Ascending aorta (tissue), 2 donors: ENCODE measurements at places on chromosomes 7 and 10.

- peak within 1 kb of the TSS; percentile 67 for H3K27ac ChIP-seq
- peaks cover 16% of the 10 kb centered on the region for H3K4me1 ChIP-seq
- peak within 1 kb of the TSS; percentile 96 for H3K4me3 ChIP-seq
- no peaks in the 10 kb centered on the region for H3K27me3 ChIP-seq
- H3K36me3 ChIP-seq = peaks cover 19% of the 10 kb centered on the region
These were observed at the start of gene CAMK2G for GRCh38 chr10:73874267-73875138. Gene CAMK2G (minus strand): TSS chr10:73874555. CDS start chr10:73874461, 94 bp downstream.

DNA sequence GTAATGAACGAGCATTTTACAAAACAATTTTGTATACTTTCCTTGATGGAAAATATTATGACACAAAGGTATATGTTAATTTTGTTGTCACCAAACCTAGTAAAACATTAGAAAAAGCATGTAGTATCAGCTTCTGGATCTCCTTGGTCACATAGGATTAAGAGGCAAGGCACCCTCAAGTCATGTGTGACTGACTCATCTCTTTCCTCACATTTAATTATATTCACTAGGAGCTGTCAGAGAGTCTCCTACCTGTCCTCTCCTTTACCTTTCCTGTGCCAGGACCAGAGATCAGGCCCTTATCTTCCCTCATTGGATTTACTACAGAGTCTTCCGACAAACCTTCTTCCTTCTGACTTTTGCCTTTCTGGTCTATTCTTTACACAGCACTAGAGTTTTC is 111.3 kb upstream of the RPA3 start:
- DNase-seq = no peak
- no peaks in the 10 kb centered on the region for H3K27me3 ChIP-seq
- H3K36me3 ChIP-seq = no peaks in the 10 kb centered on the region
- H3K4me3 ChIP-seq = no peak overlapping the region
- H3K27ac ChIP-seq = no peak overlapping the region

DNA sequence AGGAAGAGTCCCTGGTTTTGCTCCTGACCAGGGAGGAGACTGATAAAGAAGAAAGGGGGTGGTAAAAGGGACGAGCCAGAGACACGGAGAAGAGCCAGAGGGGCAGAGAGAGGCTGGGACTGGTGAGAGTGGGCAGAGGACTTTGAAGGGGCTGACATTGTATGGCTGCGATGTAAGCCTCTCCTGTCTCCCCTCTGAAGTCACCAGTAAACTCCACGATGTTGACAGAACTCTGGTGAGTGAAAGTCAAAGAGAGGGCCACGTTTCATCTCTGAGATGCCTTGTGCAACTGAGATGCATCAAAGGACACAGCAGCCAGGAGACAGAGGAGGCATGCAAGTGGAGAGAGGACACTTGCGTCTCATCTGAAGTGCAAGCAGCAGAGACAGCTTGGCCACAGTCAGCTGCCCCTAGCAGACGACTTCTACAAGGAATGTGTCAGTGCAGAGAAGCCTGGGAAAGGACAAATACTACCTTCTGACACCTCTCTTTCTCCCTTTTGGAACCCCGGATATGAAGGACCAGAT is 54.3 kb downstream of the SMKR1 start:
- H3K4me1 ChIP-seq = no peaks in the 10 kb centered on the region
- H3K27ac ChIP-seq = no peak overlapping the region
- no peak overlapping the region for H3K4me3 ChIP-seq
- DNase-seq = no peak

DNA sequence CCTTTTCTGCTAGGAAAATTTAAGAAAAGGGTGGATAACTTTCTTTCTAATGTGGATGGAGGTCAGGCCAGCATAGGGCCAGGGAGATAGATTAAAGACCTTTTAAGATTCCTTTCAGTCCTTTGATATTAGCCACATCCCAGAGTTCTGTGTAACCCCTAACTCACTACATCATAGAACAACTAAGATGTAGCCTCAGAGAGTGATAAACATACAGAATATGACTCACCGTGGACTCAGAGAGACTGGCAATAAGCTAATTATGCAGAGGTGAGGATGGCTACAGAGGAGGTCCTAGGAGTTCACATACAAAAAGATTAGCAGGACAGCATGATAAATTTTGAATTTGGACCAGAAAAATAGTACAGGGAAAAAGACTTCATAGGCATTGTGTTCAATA is 141.0 kb downstream of the AOAH start:
- H3K36me3 ChIP-seq = no peaks in the 10 kb centered on the region
- DNase-seq = no peak
- H3K27ac ChIP-seq = no peak overlapping the region
- no peak overlapping the region for H3K4me3 ChIP-seq
- no peaks in the 10 kb centered on the region for H3K27me3 ChIP-seq

GRCh38 chr10:48598936-48599829 is 5.7 kb downstream of the ARHGAP22 start:
- H3K4me1 ChIP-seq = peaks cover 3% of the 10 kb centered on the region
- no peaks in the 10 kb centered on the region for H3K27me3 ChIP-seq
- no peak overlapping the region for H3K4me3 ChIP-seq
- DNase-seq = peak; percentile 41

DNA sequence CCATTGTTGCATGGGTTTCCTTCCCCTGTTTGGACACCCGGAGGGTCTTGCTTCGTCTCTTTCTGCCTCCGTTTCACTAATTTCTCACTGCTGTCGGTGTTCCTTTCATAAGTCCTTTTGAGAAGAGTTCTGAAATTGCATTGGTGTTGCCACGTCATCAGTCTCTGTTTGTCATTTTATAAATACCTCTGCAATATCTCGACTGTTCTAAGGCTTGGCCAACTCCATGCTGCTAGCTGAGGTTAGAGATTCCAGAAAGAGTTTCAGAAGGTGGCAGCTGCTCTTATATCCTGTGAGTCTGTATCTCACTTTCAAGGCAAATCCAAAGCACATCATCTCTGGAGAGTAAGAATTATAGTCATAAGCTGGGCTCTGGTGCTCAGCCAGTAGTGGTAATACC is 148.0 kb upstream of the INSYN2A start:
- H3K4me3 ChIP-seq = no peak overlapping the region
- no peaks in the 10 kb centered on the region for H3K4me1 ChIP-seq
- H3K27ac ChIP-seq = no peak overlapping the region
- DNase-seq = no peak

DNA sequence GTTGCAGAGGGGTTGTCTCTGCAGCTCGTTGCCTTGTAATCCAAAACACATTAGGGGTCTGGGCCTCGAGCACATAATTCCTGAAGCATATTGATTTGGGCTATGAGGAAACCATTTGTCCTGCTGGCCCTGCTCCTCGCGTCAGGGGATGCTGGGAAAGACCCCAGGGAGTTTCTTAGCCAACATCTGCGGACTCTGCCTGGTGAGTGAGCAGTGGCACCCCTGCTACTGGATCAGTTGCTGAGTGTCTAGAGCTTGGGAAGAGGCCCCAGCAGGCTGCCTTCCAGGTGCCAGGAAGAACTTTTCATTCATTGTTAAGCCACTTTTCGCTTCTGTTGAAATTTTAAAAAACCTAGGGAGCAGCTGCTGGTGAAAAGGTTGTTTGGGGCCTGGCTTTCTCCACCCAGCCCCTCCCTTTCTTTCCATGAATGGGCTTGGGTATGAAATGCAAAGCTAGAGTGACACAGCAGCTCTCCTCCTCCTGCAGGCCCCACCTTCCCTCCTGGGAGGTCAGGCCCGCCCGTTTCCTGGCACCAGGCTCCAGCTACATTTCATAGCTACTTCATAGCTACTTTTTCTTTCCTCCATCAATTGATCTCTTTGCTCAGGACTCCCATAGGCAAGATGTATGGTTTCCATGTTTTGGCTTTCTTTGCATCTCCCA is 26.8 kb downstream of the TACR2 start:
- DNase-seq = peak; percentile 74
- peak overlapping the region; percentile 57 for H3K27ac ChIP-seq
- H3K4me1 ChIP-seq = peaks cover 18% of the 10 kb centered on the region
